Germinal center (tissue), 1 donor: ENCODE measurements at places on chromosomes 2 and 18.

GRCh38 chr2:46258937-46259776 is 38.0 kb upstream of the EPAS1 start:
- no peak for DNase-seq

GRCh38 chr18:56489893-56490292 is 148.5 kb downstream of the TXNL1 start:
- DNase-seq, result no peak

DNA sequence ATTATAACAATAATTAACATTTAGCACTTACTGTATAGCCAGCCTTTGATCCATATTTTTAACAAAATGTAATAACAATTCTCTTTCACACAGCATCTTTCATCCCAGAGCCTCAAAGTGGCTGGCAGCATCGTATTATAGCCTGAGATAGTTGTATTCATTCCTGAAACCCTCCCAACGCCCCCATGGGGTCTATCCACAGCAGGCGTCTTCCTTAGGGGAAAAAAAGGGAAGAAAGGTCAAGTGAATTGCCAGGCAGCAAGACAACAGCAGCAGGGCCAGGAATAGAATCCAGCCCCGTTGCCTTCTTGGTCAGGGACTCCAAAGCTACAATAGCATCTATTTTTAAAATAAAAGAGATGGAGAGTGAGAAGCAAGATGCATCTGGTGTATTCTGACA is 424.4 kb upstream of the ID2 start:
- no peak for DNase-seq

DNA sequence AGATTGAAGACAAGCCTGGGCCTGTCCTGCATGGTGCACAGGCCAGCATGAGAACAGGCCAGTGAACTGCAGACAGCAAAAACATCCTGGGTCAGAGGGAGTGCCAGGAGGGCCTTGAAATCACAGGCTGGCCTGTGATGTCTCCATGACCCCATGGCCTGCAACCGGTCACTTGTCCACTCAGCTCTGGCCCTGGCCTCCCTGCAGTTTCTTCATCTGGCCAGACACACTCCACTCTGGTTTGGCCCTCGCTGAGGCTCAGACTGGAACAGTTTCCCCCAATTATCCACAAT is 12.6 kb downstream of the CYRIA start:
- DNase-seq, result no peak

GRCh38 chr18:22020867-22021370 is 148.5 kb upstream of the GATA6 start:
- no peak for DNase-seq

DNA sequence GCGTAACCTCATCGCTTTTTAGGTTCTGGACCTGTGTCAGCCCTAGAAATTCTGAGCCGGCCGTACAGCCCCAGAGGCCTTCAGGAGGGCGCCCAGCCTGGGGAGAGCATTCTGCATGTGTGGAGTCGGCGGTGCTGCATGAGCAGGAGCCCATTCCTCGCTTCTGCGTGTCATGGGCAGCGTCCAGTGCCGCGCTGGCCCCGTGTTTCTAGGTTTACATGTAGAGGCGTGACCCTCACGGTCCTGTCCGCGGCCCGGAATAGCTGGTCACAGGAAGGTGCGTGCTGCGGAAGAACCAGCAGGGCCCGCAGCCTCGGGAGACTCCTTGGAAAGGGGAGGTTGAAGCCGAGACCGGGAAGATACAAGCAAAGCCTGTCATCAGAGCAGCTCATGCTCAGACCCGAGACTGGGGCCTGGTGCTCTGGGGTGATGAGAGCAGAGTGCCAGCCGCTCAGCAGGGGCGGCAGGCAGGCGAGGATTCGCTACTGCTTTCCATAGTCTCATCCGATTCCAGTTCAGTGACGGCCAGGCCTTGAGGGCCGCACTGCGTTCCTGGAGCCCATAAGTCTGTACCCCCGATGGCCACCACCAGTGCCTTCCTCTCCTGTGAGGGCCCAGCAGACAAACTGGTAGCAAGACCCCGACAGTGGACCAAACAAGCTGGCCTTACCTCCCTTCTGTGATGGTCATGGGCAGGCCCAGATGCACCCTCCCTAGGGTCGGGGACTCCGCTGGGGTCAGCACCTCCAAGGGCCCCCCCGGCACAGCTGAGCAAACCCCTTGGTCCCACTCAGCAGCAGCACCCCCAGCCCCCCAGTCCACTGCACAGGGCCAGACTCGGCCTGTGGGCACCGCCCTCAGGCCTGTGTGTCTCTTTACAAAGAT is 15.6 kb upstream of the NFATC1 start:
- DNase-seq, result no peak

GRCh38 chr2:38176619-38177021 is 100.7 kb upstream of the CYP1B1 start:
- DNase-seq, result no peak

DNA sequence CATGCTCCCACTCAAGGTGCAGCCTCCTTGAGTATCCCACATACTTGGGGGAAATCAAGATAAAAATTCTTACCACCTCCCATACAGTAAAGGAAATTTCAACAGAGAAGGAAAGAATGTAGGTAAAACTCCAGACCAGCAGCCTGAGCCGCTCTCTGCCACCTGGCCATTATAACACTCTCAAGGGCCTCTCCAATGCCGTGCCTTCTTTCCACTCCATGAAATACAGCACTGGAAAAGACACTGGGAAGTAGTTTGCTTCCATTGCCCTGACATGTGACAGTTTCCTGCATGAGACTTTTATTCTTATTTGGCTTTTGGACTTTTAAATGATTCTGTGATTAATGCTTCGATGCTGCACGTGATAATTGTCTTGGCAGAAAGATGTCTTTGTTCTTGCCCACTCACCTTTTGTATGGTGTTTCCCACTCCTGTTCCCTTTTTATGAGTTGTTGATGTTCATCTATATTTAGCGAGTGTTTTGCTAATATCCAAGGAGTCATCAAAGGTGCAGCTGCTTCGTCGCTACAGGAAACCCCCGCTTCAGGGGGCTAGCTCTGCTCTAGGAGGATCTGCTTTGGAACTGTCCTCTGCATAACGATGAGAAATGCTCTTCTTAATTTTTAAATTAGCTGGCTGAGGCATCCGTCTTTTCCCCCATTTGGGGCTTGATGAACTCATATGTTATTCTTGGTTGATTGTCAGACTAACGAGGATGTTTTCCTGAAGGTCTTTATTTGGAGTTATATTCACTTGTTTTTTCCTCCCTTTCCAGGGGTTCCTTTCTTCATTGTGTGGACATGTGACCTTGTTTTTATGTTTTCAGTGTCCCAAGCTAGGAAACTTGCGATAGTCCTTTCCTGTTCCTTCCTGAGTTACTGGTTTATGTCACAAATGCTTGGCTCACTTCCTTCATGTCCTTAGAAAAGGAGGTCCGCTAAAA is 179.4 kb downstream of the TXNL1 start:
- DNase-seq, result no peak

DNA sequence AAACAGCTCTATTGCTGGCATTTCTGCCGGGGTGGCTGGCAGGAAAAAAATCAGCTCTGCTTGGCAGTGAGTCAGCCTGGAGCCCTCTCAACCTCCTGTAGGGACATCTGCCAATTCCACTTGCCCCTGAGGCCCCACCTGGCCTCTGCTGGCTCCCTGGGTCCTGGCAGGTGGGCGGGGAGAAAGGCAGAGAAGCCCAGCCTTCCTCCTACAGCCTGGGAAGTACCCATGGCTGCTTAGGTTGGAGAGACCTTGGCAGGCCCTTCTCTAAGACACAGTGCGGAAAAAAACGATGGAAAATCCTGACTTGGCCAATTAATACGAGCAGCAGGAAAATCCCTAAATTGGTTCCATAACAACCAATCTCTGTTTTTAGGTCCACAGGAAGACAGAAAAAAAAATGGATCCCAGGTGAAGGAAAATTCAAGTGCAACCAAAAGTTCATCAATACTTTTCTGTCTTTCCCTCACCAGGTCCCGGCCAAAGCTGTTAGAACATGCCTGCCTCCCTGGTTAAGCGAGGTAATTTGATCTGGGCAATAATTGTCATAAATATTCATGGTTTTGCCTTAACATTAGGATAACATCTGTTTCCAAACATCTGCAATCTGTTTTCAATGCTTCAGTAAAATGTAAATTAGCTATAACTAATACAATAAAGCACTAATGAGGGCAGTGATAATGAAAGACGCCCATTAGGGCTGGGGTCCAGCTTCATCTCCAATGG is 245.9 kb downstream of the TFCP2L1 start:
- DNase-seq, result no peak

DNA sequence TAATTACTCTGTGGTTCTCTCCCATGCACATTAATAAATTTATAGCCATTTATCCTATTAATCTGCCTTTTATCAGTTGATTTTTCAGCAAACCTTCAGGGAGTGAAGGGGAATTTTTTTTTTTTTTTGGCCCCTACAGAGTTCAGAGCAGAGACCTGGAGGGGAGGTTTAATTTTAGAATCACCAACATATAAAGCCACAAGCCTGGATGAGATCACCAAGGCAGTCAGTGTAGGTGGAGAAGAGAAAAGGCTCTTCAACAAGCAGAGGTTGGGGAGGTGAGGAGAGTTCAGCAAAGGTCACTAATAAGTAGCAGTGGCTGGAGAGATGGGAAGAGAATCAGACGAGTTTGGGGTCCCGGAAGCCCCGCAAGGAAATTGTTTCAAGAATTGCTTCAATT is 48.4 kb upstream of the SPTBN1 start:
- DNase-seq, result no peak

- no peak for DNase-seq
Measured at GRCh38 chr2:236802862-236803261, 233.2 kb downstream of the ACKR3 start.

GRCh38 chr18:35514752-35515459 is 17.1 kb upstream of the INO80C start:
- no peak for DNase-seq

- DNase-seq, result no peak
Measured at GRCh38 chr2:25586726-25587144, 86.6 kb downstream of the DTNB start.

DNA sequence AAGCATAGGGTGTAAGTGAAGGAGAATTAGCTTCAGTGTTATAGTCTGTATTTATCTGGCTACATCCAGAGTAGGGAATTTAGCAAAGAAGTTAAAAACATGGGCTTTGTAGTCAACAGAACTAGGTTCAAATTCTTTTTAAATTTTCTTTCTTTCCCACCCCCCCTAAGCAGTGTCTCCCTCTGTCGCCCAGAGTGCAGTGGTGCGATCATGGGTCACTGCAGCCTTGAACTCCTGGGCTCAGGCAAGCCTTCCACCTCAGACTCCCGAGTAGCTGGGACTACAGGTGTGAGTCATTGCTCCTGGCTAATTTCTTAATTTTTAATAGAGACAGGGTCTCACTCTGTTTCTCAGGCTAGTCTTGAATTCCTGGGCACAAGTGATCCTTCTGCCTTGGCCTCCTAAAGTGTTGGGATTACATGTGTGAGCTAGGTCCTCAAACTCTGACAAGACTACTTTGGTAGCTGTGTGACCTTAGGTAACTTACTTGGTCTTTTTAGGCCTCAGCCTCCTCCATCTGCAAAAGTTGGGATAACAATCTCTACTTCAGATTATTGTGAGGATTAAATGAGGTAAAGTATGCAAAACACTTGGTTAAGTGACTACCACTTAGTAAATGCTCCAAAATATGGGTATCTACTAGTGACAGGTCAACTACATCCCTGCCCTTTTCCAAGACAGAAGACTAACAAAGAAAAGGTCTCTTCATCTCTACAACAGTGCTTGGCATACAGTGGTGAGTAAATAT is 17.8 kb downstream of the DOK1 start:
- no peak for DNase-seq
